ENCODE measurements at places on chromosomes 4 and X. TPM values are rescaled to one million over a fixed set of nuclear protein-coding genes. Genes with fewer than 3 reads are reported as not detected.
A peak's percentile ranks its signal among the peaks of the same experiment; 100 is the strongest.

DNA sequence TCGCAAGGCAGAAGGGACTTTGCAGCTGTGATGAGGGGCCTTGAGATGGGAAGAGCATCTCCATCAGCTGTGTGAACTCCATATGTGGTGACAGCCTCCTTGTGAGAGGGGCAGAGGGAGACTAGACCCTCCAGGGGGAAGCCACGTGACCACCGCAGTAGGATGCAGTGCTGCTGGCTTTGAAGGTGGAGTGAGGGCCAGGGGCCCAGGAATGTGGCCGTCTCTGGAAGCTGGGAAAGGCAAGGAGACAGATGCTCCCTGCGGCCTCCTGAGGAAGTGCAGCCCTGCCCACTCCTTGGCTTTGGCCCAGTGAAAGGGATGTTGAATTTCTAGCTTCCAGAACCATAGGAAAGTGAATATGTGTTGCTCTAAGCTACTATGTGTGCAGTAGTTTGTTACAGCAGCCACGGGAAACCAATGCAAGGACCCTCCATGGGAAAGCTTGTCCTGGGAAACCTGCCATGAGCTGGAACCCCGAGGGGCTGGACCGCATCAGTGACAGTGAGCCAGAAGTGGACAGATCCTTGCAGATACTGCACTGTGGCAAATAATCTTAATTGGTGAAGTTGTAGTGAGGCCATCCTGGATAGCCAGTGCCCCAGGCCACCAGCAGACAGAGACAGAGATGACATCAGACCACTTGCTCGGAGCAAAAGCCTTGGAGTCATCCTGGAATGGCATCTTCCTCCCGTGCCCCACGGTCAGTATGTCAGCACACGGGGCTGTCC lies 35.4 kb upstream of the SORCS2 start:
- H3K4me1 ChIP-seq, result no peaks in the 10 kb centered on the region
- H3K4me3 ChIP-seq, result no peak overlapping the region
- no peak overlapping the region for H3K27ac ChIP-seq
- peaks cover 21% of the 10 kb centered on the region for H3K27me3 ChIP-seq

DNA sequence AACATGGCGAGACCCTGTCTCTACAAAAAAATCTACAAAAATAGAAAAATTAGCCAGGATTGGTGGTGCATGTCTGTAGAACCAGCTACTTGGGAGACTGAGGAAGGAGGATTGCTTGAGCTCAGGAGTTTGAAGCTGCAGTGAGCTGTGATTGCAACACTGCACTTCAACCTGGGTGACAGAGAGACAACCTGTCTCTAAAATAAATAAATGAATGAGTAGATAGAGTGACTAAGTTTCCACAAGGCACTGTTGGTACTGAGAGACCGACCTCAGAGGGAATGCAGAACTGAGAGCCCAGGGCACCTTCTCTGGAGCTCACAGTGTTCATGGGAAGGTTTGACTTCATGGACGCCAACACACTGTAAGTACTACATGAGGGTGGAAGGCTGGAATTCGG lies 26.7 kb upstream of the ARSD start:
- H3K36me3 ChIP-seq, result no peaks in the 10 kb centered on the region
- H3K4me3 ChIP-seq, result no peak overlapping the region
- H3K27me3 ChIP-seq, result no peaks in the 10 kb centered on the region
- no peaks in the 10 kb centered on the region for H3K4me1 ChIP-seq
- no peak overlapping the region for H3K27ac ChIP-seq

GRCh38 chr4:5069901-5070300 lies 18.6 kb downstream of the STK32B start:
- no peak for DNase-seq
- H3K27me3 ChIP-seq, result no peaks in the 10 kb centered on the region
- H3K4me1 ChIP-seq, result no peaks in the 10 kb centered on the region
- H3K4me3 ChIP-seq, result no peak overlapping the region
- no peak overlapping the region for H3K27ac ChIP-seq
- H3K36me3 ChIP-seq, result no peaks in the 10 kb centered on the region

DNA sequence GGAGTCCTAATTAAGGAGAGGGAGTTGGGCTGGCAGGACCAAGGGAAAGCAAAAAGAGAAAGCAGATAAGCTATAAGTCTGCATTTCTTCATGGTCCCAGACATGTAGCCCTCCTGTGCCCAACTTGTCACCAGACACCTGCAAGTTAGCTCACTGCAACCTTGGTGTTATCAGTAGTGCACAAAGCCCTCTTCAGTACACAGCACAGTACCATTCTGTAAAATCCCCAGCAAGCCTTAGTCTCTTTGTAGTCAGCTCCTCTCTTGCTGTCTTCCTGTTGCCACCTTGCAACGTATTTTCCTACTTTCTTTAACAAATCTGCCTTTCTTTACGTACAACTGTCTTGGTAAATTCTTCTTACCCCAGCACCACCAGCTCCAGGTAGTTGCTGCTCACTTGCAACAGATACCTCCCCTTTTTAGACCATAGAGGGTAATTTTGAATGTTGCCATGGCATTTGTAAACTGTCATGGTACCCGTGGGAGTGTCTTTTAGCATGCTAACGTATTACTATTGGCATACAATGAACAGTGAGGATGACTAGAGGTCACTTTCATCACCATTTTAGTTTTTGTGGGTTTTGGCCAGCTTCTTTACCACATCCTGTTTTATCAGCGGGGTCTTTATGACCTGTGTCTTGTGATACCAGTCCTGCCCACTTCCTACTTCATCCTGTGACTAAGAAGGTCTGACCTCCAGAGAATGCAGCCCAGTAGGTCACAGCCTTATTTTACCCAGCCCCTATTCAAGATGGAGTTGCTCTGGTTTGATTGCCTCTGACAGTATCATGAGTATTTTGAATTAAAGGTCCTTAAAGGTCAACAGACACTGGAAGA lies 28.3 kb upstream of the AP1S2 start:
- peaks cover 4% of the 10 kb centered on the region for H3K36me3 ChIP-seq
- no peak overlapping the region for H3K4me3 ChIP-seq
- no peaks in the 10 kb centered on the region for H3K27me3 ChIP-seq
- H3K4me1 ChIP-seq, result peaks cover 18% of the 10 kb centered on the region
- H3K27ac ChIP-seq, result peak overlapping the region; percentile 31
- DNase-seq, result no peak

GRCh38 chr4:27011401-27011800 lies 150.8 kb downstream of the STIM2 start:
- no peak for DNase-seq
- H3K27me3 ChIP-seq, result no peaks in the 10 kb centered on the region
- H3K27ac ChIP-seq, result no peak overlapping the region
- peaks cover 47% of the 10 kb centered on the region for H3K36me3 ChIP-seq
- H3K4me1 ChIP-seq, result peaks cover 5% of the 10 kb centered on the region

DNA sequence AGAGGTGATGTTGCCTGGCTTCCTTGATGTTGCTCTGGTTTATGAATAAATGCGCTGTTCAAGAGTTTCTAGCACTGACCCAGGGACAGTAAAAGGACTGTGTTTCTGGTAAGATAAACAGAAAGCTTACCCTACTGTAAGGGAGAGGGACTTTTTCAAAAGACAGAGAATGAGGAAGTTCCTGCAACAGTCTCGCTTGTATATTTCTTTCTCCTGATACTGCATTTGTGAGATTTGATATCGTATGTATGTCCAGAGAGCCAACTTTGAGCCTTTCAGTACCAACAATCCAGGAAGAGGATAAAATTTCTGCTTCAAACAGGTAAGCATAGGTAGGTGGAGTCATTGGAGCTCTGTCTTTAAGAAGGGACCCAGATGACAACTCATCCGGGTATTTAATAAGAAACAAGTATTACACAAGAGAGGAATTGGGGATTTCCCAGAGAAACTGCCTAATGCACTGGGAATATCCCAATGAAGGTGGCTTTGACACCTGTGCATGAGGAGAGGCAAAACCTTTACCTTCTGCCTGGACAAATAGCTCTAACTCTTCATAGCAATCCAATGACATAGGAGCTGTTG lies 773 bp downstream of the DAPP1 start:
- no peak for DNase-seq
- peak overlapping the region; percentile 88 for H3K27ac ChIP-seq
- peaks cover 41% of the 10 kb centered on the region for H3K36me3 ChIP-seq
- H3K4me1 ChIP-seq, result peaks cover 77% of the 10 kb centered on the region
- H3K4me3 ChIP-seq, result peak overlapping the region; percentile 89

GRCh38 chr4:177119021-177119471 lies 190.6 kb upstream of the NEIL3 start:
- no peaks in the 10 kb centered on the region for H3K27me3 ChIP-seq
- no peak overlapping the region for H3K27ac ChIP-seq

- DNase-seq, result no peak
- no peaks in the 10 kb centered on the region for H3K27me3 ChIP-seq
- H3K36me3 ChIP-seq, result no peaks in the 10 kb centered on the region
- no peaks in the 10 kb centered on the region for H3K4me1 ChIP-seq
Measured at GRCh38 chr4:136751556-136751955, 780.7 kb downstream of the PCDH18 start.

DNA sequence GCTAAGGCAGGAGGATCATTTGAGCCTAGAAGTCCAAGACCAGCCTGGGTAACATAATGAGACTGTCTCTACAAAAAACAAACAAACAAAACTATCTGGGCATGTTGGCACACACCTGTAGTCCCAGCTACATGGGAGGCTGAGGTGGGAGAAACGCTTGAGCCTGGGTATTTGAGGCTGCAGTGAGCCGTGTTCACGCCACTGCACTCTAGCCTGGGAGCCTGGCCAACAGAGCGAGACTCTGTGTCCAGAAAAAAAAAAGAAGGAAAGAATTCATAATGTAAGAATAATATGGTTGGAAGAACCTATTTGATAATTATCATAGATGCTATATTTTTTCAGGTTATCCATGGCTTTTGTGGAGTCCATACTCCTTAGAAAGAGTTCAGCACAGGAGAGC lies 26.0 kb upstream of the DCHS2 start:
- no peak for DNase-seq
- H3K4me3 ChIP-seq, result no peak overlapping the region
- peaks cover 37% of the 10 kb centered on the region for H3K27me3 ChIP-seq
- H3K36me3 ChIP-seq, result no peaks in the 10 kb centered on the region

GRCh38 chr4:126269106-126269505 lies 954.4 kb downstream of the FAT4 start:
- DNase-seq, result no peak
- H3K36me3 ChIP-seq, result no peaks in the 10 kb centered on the region
- no peaks in the 10 kb centered on the region for H3K27me3 ChIP-seq
- H3K4me3 ChIP-seq, result no peak overlapping the region
- no peak overlapping the region for H3K27ac ChIP-seq

GRCh38 chrX:69372435-69372834 lies 131.7 kb upstream of the NALF2 start:
- no peak for DNase-seq
- H3K27ac ChIP-seq, result no peak overlapping the region
- no peaks in the 10 kb centered on the region for H3K27me3 ChIP-seq
- H3K4me1 ChIP-seq, result no peaks in the 10 kb centered on the region

GRCh38 chr4:123673971-123674370 lies 277.4 kb downstream of the SPRY1 start:
- DNase-seq, result no peak
- H3K27me3 ChIP-seq, result peaks cover 23% of the 10 kb centered on the region
- H3K4me3 ChIP-seq, result no peak overlapping the region
- H3K36me3 ChIP-seq, result no peaks in the 10 kb centered on the region

GRCh38 chr4:39877971-39878370 lies 99.7 kb downstream of the PDS5A start:
- no peaks in the 10 kb centered on the region for H3K27me3 ChIP-seq
- DNase-seq, result no peak
- peaks cover 8% of the 10 kb centered on the region for H3K4me1 ChIP-seq
- peaks cover 65% of the 10 kb centered on the region for H3K36me3 ChIP-seq
- no peak overlapping the region for H3K27ac ChIP-seq

DNA sequence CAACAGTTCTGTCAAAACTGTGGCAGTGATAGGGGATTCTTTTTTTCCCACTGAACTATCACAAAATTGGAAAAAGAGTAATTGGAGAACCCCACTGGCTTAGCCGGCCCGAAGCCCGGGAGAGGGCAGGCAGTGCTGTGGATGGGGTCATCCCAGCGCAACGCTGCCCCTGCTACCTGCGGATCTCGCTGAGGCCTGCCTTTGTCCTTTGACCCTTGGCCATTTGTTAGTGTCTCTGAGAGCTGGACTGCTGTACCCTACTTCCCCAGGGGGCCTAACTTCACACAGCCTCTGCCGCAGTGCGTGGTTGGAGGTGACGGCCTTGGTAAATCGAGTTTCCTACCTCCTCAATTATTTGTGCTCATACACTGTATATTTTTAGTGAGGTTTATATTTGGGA lies 43.0 kb upstream of the MSANTD1 start:
- peaks cover 22% of the 10 kb centered on the region for H3K4me1 ChIP-seq
- H3K27ac ChIP-seq, result no peak overlapping the region
- H3K36me3 ChIP-seq, result peaks cover 81% of the 10 kb centered on the region
- no peak overlapping the region for H3K4me3 ChIP-seq

DNA sequence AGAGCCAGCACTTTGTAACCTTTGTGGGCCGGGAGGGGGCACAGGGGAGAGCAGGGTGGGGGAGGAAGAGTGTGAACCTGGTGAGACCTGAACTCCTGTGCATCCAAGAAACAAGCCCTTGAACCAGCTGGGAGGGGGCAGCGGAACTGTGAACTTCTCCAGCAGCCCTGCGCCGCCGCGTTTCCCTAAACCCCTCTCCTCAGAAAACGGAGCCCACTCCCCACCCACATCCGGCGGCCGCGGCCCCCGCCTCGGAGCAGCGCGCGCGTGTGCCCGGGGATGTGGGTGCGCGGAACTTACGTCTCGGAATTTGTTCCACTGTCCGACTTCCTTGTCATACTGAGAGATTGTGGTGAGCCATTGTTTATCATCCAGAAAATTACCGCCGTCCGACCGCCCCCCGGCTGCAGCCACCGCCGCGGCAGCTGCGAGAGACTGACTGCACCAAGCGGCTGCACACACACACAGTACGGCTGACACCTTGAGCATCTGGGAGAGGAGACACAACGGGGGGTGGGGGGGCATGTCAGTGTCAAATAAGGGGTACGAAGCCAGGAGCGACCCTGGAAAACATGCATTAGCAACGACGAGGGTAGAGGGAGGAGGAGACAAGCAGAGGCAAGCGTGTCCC lies 494 bp downstream of the SPOCK3 start:
- no peak overlapping the region for H3K27ac ChIP-seq
- no peaks in the 10 kb centered on the region for H3K36me3 ChIP-seq
- peak overlapping the region; percentile 65 for H3K4me3 ChIP-seq
- H3K27me3 ChIP-seq, result peaks cover 25% of the 10 kb centered on the region
- H3K4me1 ChIP-seq, result peaks cover 11% of the 10 kb centered on the region

DNA sequence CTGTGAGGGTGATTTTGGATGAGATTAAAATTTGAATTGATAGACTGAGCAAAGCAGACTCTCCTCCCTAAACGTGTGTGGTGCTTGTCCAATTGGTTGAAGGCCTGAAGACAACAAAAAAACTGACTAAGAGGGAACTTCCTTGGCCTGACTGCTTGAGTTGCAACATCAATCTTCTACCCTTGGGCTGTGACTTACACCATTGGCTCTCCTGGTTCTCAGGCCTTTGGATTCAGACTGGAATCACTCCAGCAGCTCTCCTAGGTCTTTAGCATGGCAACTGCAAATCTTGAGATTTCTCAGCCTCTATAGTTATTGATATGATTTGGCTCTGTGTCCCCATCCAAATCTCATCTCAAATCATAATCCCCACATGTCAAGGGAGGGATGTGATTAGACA lies 49.7 kb upstream of the IGFBP7 start:
- no peak overlapping the region for H3K27ac ChIP-seq
- H3K4me1 ChIP-seq, result peaks cover 13% of the 10 kb centered on the region
- H3K36me3 ChIP-seq, result no peaks in the 10 kb centered on the region
- no peak overlapping the region for H3K4me3 ChIP-seq
- peaks cover 16% of the 10 kb centered on the region for H3K27me3 ChIP-seq
- DNase-seq, result no peak

Gene FSTL5
- not detected for total RNA-seq

Gene NEIL3
- 0.35 TPM for total RNA-seq

Gene ADAMTS3
- total RNA-seq, result not detected

Gene FAT1
- not detected for total RNA-seq

Gene FRG2
- not detected for total RNA-seq

Gene DRP2
- total RNA-seq, result 0.07 TPM

Gene MAGEB1
- total RNA-seq, result not detected

Gene PPP2R2C
- not detected for total RNA-seq

Gene REPS2
- 1.6 TPM for total RNA-seq
